ENCODE measurements at places on chromosomes 7 and 10.

- peak; percentile 45 for DNase-seq
Measured at GRCh38 chr7:143882604-143883078, 19.3 kb downstream of the TCAF1 start.

- no peak for DNase-seq
Measured at GRCh38 chr7:43328785-43329380, 216.4 kb downstream of the HECW1 start.

GRCh38 chr7:47239034-47239433, 342.9 kb downstream of the TNS3 start:
- no peak for DNase-seq

GRCh38 chr10:59304521-59305097, 57.7 kb downstream of the FAM13C start:
- DNase-seq, result no peak

- DNase-seq, result no peak
Measured at GRCh38 chr7:23530405-23530804, 1.4 kb downstream of the TRA2A start.

DNA sequence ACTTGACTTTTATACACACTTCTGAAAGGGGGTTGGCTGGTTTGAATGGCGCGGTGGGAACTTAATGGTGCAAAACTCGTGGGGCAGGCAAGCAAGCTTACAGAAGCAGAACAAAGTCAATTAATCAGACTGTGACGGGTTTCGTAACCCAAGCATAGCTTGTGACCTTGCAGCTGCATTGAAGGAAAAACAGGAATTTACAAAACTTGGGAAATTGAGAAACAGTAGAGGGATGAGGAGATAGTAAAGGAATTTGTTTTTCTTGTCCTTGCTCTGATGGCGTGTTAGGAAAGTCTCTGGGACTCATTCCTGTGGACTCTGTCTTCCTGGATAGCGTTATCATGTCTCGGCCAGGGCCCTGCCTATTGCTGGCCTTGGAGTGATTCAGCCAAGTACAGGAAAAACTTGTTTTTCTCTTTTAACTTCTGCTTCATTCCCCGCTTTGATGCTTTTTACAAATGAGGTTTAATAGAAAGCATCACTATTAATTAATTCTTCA, 220.0 kb upstream of the KCND2 start:
- DNase-seq, result no peak

DNA sequence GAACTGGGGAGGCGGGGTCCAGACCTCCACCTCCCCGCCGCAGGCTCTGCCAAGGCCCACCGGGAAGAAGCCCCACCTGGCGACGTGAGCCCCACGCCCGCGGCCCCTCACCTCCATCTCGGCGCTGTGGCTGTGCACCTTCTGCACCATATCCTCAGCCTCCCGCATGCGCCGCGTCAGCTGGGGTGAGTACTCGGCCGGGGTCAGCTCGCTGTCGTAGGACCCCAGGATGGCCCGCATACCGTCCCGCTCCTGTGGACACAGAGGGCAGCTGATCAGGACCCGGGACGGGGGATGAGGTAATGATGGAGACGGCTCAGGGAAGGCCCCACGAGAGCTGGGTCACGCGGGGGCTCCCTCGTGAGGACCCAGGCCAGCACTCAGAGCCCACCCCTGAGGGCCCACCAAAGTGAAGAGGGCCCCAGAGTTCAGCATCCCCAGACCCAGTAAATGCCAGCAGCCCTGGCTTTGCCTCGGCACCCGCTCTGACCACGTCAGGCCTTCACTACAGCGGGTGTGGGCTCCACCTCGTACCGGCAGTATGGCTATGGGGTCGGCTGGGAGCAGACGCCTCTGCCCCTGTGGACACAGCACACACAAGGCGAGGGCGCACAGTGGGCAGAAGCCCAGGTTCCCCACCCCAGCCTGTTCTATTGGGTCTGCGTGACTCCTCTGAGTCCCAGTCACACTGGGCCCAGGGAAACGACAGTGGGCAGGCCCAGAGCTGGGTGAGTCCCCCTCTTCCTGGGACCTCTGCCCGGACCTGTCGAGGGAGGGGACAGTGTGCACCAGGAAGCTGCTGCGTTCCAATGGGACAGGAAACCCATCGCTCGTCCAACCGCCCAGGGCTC, 218.1 kb downstream of the MAD1L1 start:
- DNase-seq, result no peak

GRCh38 chr10:121368347-121369025, 229.8 kb downstream of the FGFR2 start:
- peak; percentile 39 for DNase-seq

DNA sequence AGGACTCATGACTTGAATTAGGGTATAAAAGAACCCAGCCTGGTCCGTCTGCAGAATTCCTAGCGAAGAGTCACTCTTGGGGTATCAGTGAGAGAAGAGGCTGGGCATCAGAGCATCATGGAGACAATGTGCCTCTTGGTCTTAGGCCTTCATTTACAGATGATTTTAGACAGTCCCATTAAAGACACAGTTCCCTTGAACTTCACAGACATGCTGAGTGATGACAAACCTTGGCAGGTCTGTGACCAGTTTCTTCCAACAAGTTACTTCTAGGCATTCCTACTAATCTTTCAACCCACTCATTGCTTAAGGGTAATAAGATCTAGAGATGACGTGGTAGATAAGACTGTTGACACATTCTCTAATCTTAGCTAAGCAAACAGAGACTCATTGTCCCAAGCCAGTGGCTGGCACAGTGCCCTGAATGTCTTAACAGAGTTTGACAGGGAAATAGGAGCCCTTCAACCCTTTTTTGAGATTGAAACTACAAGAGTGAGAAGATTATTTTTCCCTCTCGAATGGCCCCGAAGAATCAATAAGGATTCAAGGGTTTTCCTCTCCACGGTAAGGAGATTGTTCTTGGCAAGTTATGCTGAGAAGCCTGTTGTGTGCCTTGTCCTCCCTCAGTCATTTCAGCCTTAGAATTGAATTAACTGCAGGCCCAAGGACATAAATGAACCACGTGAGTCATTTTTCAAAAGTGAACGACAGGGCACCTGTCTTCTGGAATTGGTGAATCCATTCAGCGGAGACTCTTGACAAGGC, 281.1 kb downstream of the CCDC3 start:
- peak; percentile 19 for DNase-seq

GRCh38 chr10:122532601-122533296, 27.8 kb upstream of the DMBT1 start:
- no peak for DNase-seq

DNA sequence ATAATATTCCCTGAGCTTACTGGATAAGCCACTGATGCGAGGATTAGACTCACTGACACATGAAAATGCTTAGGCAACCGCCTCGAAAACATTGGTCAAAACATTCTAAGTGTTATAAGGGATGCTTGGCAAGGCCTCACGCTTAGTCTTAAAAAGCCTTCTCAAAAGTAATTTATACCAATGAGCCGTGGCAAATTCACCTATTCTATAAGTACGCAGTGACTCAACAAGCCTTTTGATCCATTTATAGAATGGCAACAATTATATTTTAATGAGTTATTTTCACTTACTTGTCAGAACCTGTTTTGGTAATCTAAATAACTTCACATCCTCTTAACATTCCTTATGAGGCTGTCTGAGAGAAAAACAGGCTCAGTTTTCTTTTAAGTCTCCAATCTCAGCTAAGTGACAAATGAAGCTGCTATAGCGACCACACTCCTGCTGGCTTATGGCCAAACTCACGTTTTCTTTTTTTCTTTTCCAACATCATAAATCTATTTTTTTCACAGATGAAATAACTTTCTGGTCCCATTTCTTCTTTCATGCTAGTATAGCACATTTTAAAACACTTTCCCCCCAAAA, 121.2 kb upstream of the AFAP1L2 start:
- peak; percentile 17 for DNase-seq

DNA sequence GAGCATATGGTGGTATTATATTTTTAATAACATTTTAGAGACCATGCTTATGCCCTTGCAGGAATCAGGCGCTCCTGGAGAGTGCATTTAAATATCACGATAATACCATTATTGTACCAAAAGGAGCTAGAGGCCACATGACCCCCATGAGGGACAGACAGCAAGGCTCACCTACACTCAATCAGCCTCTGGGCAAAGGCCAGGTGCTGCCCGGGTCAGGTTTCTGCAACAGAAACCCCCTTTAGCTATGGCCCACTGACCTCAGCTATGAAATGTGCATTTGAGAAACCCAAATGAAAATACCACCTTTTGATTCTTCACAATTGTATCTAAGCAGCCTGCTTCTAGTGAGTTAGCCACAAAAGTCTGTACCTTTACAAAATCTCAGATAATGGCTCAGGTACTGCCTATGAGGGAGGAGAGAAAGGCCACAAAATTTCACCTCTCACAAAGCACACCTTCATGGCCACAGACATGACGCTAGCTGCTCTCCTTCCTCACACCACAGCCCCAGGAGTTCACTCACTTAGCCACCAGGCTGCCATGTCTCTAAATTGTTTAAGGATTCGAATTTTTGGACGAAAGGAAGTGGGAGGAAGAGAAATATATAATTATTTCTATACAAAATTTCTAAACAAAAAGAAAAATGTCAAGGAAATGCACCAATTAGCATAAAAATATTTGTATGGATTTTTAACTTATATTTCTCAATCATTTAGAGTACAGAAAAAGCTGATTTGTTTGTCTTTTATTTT, 79.9 kb downstream of the GLI3 start:
- DNase-seq, result no peak

GRCh38 chr10:94777886-94778458, 15.5 kb downstream of the CYP2C19 start:
- DNase-seq, result no peak

DNA sequence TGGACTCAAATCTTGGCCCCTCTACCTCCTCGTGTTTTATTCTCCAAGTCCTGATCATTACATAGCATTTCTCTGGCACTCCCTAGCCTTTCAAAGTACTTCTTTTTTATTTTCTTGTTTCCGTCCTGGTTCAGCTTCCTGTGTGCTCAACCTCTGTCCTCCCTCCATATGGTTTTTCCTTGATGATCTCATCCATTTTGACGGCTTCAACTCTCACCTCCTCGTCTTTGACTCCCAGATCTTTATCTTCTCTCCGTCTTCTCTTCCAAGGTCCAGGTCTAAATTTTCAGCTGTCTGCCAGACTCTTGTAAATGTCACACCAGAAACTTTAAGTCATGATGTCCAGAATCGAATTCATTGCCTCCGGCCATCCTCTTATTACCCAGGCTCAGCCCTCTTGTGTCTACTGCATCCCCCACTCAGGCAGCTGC, 23.3 kb upstream of the GFRA1 start:
- DNase-seq, result no peak

DNA sequence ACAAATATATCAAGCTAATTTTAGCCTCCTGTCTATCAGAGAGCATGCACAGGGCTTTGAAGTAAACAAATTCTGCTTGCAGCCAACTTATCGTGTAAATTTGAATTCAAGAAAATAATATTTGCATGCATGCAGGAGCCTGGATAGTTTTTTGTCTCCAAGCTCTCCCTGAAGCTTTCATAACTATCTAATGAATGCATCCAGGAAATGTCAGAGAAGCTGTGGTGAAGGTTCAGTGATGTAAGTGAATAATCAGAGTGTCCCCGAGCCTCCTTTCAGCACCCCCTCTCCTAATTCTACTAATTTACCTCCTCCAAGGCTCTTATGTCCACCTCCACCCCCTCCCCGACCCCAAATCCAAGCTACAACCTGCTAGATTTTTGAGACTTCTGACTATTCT, 172.0 kb upstream of the ZNF32 start:
- DNase-seq, result no peak

GRCh38 chr7:20858951-20859350, 72.3 kb upstream of the SP8 start:
- DNase-seq, result peak; percentile 50

GRCh38 chr10:1706711-1707110, 30.6 kb downstream of the ADARB2 start:
- DNase-seq, result no peak

- DNase-seq, result no peak
Measured at GRCh38 chr10:22783807-22784206, 69.4 kb upstream of the PIP4K2A start.

GRCh38 chr7:33873518-33873917, 31.8 kb upstream of the BMPER start:
- no peak for DNase-seq

- DNase-seq, result peak; percentile 50
Measured at GRCh38 chr7:73626814-73627213, 2.5 kb upstream of the MLXIPL start.

DNA sequence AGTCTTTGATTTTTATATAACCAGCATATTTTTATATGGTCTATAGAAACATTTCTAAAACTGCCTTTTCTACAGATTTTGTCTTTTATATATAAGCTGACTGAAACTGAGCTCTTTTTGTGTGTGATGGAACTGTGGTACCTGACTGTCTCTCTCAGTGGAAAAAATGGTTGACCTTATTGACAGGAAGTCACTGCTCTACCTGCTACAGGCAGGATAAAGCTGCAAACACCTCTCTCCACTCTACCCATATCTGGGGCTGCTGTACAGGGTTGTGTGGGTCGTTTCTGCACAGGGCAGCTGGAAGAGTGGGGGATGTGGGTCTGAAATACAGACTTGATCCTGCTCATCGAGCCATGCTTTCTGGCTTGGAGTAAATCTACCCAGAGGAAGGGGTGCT, 48.5 kb downstream of the BBS9 start:
- DNase-seq, result no peak

GRCh38 chr7:37908221-37908788, 8.3 kb downstream of the SFRP4 start:
- DNase-seq, result no peak

- DNase-seq, result peak; percentile 64
Measured at GRCh38 chr7:112414855-112415490, 35.3 kb upstream of the IFRD1 start.

GRCh38 chr7:24075426-24075810, 208.6 kb upstream of the NPY start:
- DNase-seq, result no peak

DNA sequence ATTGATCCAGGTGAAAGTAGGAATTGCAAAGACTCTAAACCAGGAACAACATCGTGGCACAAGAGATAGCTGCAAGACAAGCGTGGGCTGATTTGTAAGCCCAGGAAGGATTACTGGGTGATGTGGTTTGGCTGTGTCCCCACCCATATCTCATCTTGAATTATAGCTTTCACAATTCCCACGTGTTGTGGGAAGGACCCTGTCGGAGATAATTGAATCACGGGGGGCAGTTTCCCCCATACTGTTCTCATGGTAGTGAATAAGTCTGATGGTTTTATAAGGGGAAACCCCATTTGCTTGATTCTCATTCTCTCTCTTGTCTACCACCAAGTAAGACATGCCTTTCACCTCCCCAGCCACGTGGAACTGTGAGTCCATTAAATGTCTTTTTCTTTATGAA, 59.5 kb downstream of the ST8SIA6 start:
- no peak for DNase-seq

GRCh38 chr7:74240482-74240881, 13.7 kb downstream of the RFC2 start:
- no peak for DNase-seq

DNA sequence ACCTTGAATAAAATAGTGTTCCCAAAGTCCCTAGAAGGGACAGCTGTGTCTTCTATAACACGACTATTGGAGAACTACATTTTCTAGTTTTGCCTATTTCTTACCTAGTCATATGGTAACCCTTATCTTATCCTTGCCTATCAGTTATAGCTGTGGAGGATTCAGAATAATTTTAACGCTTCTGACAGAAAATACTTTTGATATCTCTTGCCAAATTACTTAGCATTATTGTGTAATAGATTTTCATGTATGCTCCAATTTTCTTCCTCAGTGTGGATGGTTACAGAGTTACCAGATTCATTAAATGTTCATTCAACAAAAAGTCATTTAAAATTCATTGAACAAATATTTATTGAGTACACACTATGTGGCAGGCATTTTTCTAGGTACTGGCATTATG, 34.6 kb upstream of the LSM8 start:
- no peak for DNase-seq

All from NCI-H446 (cell line).